ENCODE measurements at places on chromosomes 13 and 19.
A peak's percentile ranks its signal among the peaks of the same experiment; 100 is the strongest.

- no peak for DNase-seq
These were observed 28.2 kb downstream of the ATP8B3 start for GRCh38 chr19:1783874-1784273.

DNA sequence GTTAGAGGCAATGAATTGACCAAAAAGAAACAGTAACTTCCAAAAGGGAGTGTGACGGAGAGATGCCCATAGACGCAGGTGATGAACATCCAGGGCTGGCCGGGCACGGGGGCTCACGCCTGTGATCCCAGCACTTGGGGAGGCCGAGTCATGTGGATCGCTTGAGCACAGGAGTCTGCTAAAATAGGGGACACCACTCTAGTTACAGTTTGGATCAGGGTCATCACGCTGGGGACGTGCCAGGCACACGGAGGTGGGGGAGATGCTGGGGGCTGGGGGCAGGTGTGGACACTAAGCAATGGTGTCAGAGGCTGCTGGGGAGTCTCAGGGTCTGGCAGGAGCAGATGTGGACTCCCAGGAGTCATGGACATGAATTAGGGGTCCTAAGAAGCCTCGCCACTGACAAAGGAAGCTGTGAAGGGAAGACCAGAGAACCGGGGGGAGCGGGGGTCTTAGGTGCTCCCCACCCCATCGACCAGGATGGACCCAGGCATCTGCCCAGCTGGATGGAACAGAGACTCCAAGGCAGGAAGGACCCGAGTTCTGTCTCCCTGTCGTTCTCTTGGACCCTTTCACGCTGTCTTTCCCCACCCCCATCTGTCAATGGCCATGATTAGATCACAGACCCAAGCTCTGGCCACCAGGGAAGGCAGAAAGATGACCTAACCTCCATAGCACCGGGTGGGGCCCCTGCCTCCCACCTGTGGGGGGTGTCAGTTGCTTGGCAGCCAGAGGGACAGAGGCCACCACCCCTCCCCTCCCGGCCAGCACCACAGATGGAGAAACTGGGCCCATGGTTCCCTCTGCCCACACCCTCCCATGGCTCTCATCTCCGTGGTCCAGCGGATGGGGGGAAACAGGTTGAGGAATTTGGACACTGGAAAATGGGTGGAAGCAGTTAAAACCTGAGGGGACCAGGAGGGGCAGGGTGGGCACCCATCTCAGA lies 19.6 kb downstream of the CCDC8 start:
- DNase-seq: no peak

DNA sequence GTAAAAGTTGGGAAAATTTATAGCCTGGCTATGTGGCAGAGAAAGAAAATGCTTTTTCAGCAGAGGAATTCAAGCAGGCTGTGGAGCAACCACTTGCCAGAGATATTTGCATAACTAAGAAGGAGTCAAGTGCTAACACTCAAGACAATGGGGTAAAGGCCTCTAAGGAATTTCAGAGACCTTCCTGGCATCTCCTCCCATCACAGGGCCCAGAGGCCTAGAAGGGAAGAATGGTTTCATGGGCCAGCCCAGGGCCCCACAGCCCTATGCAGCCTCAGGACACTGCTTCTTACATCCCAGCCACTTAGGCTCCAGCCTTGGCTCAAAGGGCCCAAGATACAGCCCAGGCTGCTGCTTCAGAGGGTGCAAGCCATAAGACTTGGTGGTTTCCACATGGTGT lies 14.3 kb downstream of the SLC15A1 start:
- DNase-seq: no peak

- no peak for DNase-seq
These were observed 541.4 kb upstream of the MIR17HG start for GRCh38 chr13:90806016-90806615.

GRCh38 chr13:108674771-108675170 lies 45.4 kb downstream of the MYO16 start:
- no peak for DNase-seq

DNA sequence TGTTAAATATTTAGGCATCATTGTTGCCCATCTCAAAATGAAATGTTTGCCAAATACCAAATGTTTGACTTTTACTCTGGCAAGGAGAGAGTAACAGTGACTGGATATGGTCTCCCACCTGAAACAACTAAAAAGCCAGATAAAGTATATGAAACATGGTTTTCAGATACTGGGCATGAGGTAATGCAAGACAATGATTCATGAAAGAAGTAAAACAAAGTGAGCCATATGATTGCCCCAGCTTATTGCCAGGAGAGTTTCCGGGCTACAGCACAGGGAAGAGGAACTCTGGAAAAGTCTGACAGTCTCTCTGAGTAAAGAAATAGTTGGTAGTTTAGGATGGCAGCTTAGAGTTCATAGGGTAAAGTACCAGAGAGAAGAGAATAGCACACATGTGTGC lies 354.6 kb downstream of the DNAJC15 start:
- DNase-seq: no peak

DNA sequence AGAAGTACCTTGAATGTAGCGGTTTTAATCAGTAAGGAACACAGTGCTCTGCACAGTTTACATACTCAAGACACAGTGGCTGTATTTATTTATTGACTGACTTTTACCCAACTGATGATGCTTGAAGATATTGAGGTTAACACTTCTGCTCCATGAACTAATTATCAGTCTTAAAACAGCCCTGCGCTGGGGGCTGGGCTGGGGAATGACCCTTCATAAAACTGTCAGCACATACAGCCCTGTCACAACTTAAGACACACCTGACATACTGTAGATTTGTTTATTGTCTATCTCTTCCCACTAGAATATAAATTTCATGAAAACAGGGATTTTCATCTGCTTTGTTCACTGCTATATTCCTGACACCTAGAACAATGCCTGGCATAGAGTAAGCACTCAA lies 10.8 kb downstream of the NEK5 start:
- no peak for DNase-seq

- DNase-seq: no peak
These were observed 38.4 kb upstream of the ADGRE5 start for GRCh38 chr19:14342809-14343208.

- no peak for DNase-seq
These were observed 6.6 kb downstream of the AP2S1 start for GRCh38 chr19:46844067-46844489.

DNA sequence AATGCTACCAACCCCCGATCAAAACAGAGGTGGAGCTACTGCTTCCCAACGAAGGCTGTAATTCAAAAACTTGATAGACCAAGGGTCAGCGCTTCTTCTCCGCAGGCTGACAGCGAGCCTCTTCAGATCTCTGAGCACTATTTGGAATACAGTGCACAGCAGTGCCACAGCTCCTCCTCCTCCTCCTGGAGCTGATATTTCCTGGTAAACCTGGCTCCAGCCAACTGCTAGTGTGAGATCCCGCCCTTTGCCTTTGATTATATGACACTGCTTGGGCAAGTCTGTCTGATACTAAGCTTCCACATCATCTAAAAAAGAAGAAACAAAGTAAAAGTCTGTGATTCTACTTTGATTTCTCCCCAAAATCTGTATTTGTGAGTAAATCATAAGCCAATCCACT lies 710.5 kb downstream of the DACH1 start:
- DNase-seq: no peak

DNA sequence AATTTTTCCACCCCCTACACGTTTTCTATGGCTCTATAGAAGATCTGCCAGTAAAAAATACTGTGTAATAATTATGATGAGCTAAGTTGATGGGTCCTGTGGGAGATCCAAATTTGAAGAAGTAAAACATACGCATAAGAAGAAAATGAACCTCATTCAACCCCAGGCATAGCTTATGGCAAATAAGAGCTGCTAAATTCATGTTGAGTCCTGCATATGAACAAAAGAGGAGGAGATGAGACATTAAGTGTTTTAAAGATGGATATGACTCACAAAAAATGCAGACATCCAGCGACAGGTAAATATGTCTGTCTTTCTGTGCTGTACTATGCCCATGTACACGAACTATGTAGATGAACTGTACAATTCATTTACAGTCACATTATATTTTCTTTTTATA lies 101.9 kb downstream of the LIG4 start:
- no peak for DNase-seq

GRCh38 chr13:23652909-23653726 lies 82.9 kb downstream of the TNFRSF19 start:
- no peak for DNase-seq

DNA sequence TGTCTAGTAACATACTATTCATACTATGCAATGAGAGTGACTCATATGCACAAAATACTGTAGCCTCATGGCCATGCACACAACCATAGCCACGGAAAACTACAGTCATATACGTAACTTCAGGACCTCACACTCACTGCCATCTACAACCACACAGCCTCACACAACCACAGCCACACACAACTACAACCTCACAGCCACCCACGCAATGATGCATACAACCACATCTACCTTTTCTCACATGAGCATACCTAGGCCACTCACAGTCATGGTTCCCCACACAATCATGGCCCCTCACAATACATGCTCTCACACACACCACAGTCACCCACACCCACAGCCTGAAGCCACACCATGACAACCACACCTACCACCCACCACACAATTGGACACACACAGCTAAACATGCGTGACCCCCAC lies 8.7 kb upstream of the TNFSF14 start:
- DNase-seq: peak; percentile 75

- DNase-seq: no peak
These were observed 28.1 kb downstream of the ATP4B start for GRCh38 chr13:113629866-113630265.

DNA sequence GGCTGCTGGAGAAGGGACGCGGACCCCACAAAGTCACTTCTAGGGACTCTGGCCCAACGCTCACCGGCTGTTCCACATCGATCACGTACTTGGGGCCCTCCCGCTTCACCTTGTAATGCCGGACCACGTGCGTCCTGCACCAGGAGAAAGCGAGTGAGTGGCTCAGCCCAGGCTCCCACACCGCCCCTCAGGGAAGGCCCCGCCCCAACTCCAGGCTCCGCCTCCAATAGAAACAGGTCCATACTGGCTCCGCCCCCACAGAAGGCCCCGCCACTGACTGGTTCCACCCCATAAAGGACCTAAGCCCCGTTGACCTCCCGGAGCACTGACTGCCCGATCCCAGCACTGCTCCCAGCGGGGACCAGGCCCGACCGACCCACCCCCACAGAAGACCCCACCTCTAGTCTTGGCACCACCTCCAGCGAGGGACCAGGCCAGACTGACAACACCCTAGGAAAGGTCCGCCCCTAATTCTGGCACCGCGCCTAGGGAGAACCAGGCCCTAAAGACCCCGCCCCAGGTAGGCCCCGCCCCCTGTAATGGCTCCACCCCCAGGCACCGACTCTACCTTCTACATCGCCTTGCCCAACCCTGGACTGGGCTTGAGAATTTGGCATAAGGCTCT lies 11.3 kb downstream of the STAP2 start:
- DNase-seq: peak; percentile 41

DNA sequence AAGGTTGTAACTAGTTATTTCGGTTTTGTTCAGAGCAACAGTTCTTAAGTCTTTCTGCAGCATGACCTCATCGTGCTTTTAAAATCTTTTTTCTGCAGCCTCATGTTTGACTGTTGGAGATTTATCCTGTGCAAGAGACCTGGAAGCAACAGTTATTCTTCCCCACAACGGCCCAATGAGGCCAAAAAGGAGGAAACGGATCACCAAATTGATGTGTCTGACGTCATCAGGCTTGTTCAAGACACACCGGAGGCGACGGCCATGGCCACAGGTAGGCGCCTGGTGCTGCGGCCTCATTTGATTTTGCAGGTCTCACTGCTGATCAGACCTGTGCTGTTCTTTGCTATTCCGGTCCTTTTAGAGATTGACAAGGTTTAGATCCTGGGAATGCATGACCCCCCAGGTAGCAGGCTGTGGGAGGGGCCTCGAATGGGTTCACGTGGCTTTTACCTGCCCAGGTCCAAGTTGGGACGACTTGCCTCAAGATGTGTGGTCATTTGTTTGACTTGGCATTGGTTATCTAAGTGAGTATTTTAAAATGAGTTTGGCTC lies 66.8 kb upstream of the MCF2L start:
- no peak for DNase-seq

DNA sequence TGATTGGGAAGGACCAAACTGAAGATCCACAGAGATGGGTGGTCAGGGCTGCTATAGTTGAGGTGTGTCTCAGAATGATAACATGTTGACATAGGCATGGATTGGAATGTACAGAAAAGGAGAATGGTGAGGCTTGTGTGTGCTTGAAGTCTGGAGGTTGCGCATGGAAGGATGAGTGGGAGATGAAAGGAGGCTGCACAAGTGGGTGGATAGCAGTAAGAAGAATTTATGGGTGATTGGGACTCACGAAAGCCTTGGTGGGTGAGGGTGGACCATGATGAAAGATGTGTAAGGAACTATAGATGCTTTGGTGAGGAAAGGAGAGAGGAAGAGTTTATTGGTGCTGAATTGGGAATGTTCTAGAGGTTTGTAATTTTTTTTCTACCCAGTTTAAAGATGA lies 1287.7 kb downstream of the UQCRFS1 start:
- no peak for DNase-seq

DNA sequence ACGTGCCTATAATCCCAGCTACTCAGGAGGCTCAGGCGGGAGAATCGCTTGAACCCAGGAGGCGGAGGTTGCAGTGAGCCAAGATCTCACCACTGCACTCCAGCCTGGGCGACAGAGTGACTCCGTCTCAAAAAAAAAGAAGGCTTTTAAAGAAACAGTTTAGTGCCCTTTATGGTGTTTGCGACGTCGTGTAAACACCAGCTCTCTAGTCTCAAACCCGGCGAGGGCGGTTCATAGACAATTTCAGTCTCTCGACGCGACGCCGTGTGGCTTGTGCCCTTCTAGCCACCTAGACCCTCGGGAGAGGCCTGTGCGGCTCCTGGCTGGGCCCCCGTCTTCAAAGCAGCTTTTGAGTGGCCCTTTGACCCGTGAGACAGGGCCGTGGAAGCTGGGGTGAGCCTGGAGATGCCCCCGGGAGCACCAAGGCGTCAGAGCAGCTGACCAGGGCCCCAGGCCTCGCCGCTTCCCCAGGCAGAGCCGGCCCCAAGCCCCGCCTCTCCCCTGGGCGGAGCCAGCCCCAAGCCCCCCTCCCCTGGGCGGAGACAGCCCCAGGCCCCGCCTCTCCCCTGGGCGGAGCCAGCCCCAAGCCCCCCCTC lies 5.0 kb upstream of the MADCAM1 start:
- no peak for DNase-seq

GRCh38 chr13:38879278-38879677 lies 111.4 kb downstream of the STOML3 start:
- no peak for DNase-seq

GRCh38 chr19:5420953-5421352 lies 34.3 kb upstream of the ZNRF4 start:
- DNase-seq: no peak

DNA sequence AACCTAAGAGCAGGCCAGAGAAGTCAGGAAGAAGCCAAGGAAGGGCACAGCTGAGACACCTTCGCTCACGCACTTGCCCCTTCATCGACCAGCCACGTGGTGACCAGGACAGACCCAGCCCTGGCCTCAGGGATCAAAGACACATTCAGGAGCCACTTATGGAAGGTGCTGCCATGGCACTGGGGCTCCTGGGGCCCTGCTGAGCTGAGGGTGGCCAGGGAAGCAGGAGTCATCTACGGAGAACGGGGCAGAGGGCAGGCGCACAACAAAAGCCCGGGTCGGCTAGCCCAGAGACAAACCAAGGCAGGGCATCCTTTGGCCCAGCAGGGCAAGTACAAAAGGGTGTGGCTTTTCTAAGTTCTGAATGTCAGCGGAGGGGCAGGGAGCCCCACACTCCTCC lies 2.3 kb downstream of the PLPP2 start:
- no peak for DNase-seq

All from stimulated activated CD8-positive, alpha-beta memory T cell treated with anti-CD3 and anti-CD28 coated beads, Interleukin-15, amount 100 ng/mL, for 4 hours (primary cell).